ENCODE measurements at places on chromosomes 3 and 15.

- DNase-seq, result no peak
Measured at GRCh38 chr3:17905996-17906395, 163.6 kb upstream of the TBC1D5 start.

DNA sequence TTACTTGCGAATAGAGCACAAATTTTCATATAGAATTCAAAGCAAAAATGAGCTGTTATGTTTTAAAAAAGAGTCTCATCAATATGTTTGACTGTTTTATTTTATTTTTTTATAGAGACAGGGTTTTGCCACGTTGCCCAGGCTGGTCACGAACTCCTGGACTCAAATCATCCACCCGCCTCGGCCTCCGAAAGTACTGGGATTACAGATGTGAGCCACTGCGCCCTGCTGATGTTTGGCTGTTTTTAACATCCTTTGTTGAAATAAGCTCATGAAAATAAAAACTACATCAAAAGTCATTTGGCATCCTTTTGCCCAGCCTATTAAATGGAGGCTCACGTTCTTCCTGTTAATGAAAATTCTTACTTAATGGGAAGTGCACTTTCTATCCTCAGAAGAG, 154.7 kb downstream of the ATP10A start:
- DNase-seq, result no peak

DNA sequence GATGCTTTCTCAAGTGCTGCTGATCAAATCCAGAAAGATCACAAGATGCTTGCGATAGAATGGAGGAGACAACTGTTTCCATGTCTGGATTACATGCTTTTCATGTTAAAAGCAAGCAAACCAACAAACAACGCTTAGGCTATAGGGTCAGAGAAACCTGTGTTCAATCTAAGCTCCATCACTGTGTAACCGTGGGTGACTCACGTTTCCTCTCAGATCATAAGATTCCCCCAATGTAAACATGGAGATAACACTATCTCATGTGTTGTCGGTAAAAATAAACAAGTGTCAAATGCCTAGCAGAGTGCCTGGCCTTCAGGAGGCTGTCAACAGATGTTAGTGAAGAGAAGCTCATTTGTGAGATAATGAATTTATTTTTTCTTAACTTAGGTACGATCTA, 907.8 kb downstream of the NTRK3 start:
- no peak for DNase-seq

- no peak for DNase-seq
Measured at GRCh38 chr3:151869181-151869580, 4.3 kb upstream of the SUCNR1 start.

- no peak for DNase-seq
Measured at GRCh38 chr3:8451696-8452095, 49.9 kb upstream of the LMCD1 start.

DNA sequence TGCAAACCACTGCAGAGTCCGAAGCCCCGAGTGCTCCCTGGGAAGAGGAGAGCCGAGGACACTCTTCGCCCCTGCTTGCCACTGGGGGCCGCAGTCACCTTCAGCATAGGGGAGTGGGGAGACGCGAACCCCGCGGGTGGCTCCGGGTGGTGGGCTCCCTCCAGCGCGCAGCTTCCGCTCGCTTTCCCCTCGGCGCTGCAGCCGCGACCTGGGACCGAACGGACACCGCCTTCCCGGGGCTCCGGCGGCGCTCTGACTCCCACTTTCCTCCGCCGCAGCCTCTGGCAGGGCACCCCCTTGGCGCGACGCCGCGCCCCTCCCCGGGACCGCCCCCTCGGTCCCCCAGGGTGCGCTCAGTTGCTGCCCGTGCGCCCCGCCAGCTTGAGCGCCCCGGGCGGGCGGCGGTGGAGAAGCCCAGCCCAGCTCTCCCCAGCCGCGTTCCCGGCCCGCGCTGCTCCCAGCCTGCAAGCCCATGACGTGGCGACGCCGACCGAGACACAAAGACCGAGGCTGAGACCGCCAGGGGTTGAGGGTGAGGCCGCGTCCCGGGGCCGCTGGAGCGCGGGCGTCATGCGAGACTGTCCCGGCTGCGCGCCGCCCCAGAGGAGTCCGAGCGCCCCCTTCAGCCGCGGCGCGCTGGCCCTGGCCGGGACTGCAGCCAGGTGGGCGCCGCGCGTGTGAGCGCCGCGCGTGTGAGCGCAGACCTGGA, at the start of gene MINAR1:
Gene MINAR1 (plus strand): TSS at position 701 of the 709 bp plus-strand sequence. CDS start 23,812 bp downstream, outside the sequence.
- peak; percentile 26 for DNase-seq

GRCh38 chr15:69562564-69562963, 109.9 kb downstream of the RPLP1 start:
- no peak for DNase-seq

DNA sequence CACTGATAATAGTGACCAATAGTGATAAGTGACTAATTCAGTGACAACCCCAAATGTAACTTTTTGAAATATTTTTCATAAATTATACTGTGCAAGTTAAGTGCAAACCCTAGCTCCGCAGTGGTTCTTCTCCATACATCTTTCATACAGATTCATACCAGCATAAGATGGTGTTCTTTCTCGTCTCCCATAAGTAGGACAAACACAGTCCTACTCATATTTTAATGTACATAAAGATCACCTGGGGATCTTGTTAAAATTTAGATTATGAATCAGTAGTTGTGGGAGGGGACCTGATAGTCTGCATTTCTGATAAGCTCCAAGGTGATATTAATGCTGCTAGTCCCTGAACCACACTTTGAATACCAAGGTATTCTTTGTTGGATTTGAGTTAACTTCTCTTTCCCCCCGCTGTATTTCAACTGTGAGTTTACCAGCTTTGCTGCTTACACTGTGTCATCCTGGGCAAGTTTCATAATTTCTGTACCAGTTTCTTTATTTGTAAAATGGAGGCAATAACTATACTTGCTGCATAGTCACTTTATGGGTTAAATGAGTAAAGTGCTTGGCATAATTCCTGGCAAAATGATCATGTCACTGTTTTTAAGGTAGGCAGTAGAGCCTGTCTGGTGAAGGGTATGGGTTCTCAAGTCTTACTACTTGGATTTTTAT, 34.7 kb upstream of the C3orf38 start:
- DNase-seq, result no peak

DNA sequence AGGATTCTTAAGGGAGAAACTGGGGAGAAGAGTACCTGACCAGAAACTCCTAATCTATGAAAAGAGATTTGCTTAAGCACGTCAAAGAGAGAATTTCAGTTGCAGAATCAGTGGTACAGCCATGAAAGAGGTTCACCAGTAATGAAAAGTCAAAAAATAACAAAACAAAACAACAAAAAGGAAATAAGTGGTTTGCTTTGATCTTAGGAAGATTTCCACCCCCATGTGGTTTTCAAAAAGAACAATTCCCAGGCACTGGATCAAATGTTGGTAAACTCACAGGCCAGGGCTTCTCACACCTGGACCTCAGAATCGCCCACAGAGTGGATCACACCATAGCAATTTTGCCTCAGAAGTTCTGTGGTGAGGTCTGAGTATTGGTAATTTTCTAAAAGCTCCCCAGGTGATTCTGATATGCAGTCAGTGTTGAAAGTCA, 67.5 kb downstream of the TMEM39A start:
- no peak for DNase-seq

GRCh38 chr3:31993843-31994242, 12.3 kb downstream of the ZNF860 start:
- DNase-seq, result no peak

- no peak for DNase-seq
Measured at GRCh38 chr15:35151782-35152181, 66.7 kb upstream of the NANOGP8 start.

DNA sequence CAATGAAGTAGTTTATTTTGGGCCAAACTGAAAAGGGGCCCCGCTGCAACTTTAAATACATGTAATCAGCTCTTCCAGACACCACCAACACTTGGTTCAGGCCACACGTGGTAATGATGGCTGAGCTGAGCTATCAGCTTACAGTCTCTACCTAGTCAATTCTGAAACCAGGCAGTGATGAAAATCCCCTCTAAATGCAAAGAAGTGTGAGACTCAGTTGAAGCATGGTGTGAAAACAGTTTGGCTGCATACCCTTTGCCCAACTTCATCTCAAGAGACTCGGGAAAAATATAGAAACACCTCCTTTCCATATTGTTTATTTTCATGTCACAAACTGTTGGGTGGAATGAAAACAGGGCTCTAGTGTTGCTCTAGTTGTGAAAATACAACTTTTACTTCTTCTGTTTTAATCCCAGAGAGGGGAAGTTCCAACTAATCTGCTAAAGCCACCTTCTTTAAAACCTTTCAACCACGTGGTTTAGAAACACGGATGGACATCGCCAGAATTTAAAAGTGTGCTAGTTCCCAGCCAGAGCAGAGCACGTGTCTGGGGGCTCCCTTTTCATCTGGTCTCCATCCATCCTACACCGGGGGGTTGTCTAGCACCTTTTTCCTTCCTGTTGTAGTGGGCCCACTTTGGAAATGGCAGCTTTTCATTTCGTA, 229.1 kb downstream of the EPHB1 start:
- no peak for DNase-seq

- peak; percentile 63 for DNase-seq
Measured at GRCh38 chr15:37764733-37765191, 169.7 kb upstream of the TMCO5A start.

GRCh38 chr3:50890688-50891344, 216.1 kb downstream of the DOCK3 start:
- DNase-seq, result no peak

DNA sequence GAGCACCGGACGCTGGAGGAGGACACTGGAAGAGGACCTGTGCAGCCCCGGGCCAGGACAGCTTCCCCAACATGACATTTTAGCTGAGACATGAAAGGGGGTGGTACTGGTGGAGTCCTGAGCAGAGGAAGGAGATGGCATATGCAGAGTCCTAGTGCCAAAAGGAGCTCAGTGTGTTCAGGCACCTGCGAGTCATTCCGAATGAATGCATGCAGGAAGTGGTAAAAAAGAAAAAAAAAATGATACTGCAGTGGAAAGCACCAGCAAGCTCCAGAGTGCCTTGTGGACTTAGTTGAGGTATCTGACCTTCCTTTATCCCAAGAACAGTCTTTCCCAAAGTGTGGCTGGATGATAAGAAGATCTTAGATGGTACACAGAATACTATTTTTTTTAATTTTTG, 6.6 kb upstream of the ZNF148 start:
- no peak for DNase-seq

- peak; percentile 17 for DNase-seq
Measured at GRCh38 chr3:129576514-129577352, 29.7 kb downstream of the PLXND1 start.

GRCh38 chr3:24520101-24520495, 25.4 kb upstream of the THRB start:
- no peak for DNase-seq

DNA sequence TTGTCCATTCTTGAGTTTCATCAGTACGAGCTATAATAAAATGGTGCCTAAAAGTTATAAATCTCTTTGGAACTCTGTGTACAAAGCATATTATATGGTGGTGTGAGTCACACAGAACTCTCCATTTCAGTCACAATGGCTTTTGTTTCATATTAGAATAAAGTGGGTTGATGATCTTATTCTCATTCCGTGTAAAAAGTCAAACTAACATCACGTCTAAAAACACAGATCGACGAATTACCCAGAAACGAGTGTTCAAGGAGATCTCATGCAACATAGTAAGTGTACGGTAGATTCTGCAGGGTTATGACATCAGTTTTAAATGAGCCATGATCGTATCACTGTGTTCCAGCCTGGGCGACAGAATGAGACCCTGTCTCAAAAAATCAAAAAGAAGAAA, 122.4 kb downstream of the FOXP1 start:
- no peak for DNase-seq

- DNase-seq, result no peak
Measured at GRCh38 chr3:66228707-66229106, 7.9 kb downstream of the SLC25A26 start.

DNA sequence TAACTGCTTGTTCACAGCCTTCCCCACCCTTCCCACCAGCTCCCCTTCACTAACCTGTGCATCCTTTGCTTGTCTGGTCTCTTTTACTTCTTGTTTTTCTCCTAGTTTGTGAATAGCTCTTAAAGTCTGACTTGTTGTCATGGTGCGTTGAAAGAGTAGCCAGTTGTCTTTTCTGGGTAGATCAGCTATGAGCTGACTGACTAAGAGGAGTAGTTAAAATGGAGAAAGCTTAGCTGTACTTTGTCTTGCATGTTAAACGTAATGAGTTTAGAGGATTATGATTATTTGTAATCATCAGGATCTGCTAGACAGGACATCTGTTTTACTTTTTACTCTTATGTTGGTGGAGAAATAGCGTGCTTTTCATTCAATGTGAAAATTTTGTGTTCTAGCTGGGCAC, 35.9 kb downstream of the ATP2C1 start:
- no peak for DNase-seq

GRCh38 chr15:72592097-72592496, 62.4 kb upstream of the GOLGA6B start:
- peak; percentile 58 for DNase-seq

DNA sequence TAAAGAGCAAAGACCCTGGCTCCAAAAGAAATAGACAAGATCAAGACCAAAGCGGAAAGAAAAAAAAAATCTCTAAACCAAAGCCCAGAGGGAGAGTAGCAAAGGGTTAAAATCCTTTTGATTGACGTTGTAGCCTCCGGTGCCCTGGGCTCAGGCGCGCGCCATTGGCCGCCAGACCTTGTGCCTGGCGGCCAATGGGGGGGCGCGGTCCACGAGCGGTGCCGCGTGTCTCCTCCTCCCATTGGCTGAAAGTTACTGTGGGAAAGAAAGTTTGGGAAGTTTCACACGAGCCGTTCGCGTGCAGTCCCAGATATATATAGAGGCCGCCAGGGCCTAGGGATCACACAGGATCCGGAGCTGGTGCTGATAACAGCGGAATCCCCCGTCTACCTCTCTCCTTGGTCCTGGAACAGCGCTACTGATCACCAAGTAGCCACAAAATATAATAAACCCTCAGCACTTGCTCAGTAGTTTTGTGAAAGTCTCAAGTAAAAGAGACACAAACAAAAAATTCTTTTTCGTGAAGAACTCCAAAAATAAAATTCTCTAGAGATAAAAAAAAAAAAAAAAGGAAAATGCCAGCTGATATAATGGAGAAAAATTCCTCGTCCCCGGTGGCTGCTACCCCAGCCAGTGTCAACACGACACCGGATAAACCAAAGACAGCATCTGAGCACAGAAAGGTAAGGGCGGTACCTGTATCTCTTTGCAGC, at the start of gene HES1:
Gene HES1 (plus strand): TSS at position 343 of the 713 bp plus-strand sequence. CDS start 233 bp downstream, at position 576.
- peak; percentile 90 for DNase-seq

- no peak for DNase-seq
Measured at GRCh38 chr3:13072239-13072599, 1.0 kb downstream of the IQSEC1 start.

DNA sequence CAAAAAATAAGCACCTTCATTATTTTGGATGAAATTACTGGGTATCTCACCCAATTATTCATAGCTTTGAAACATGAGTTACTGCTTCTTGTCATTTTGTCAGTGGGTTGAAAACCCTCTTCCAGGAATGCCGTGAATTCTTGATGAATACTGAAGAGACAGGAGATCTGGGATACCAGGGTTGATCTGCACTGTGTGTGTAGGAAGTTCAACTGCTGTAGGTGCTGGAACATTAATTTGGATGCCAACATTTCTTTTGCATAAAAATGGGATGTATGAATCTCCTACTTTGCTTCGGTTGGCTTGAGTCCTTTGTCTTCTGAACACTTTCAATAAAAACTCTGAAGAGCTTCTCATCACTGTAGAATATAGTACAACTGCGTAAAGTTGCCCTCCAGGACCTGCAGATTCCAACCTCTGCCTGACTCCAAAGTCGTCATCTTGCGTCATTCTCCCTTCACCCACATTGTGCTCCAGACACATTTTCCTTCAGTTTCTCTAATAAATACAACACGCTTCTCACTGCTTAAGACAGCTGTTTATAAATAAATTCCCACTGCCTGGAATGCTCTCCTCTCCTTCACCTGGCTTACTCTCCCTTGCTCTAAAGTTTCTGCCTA, 312.7 kb upstream of the TGFBR2 start:
- DNase-seq, result no peak
